WTC11 (cell line): ENCODE measurements at places on chromosomes 7 and 10.

- no peak for DNase-seq
Observed at GRCh38 chr7:128021366-128021765, 9.9 kb downstream of the LRRC4 start.

DNA sequence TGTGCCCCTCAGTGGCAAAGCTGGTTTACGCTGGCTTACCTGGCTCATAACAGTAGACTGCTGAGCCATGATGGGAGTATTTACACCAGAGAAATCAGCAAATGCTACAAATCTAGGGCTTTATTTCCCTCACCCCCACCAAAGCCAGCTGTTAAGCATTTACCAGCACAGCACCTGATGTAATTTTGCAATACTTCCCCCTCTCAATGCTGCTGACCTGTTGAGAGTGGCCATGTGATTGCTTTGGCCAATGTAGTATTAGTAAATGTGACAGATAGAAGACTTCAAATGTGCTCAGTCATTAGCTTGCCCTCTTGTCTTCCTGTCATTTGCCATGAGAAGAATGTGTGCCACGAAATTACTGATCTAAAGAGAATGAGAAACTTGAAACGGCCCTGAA, 46.6 kb downstream of the HERPUD2 start:
- DNase-seq: no peak

GRCh38 chr7:69187824-69188333, 410.4 kb upstream of the AUTS2 start:
- no peak for DNase-seq

DNA sequence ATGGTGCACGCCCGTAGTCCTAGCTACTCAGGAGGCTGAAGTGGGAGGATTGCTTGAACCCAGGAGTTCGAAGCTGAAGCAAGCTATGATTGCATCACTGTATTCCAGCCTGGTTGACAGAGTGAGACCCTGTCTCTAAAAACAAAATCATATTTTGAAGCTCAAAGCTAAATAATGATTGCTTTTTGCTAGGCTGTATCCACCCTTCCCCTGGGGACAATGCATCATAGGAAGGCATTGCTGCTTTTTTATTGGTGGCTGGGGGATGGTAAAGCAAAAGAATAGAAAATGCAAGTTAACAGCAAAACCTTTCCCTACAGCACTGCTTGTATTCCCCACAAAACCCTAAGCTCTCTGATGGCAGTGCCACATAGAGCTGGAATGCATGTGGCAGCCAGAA, 107.5 kb upstream of the WAC start:
- DNase-seq: no peak

DNA sequence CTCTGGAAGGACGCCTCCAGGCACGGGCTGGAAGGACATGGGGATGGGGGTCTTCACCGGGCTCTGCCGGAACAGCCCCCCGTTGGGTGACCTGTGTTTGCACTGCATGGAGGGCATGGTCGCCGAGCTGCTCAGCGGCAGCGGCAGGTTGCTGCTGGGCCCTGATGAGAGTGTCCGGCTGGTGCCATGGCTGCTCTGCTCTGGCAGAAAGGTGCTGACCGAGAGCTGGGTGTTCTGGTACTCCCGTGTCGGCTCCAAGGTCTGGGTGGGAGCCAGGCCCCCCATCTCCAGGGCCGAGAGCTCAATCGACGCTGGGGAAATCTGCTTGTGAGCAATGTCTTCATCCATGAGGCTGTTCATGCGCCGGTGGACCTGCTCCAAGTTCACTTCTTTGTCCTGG, 764.3 kb downstream of the GRID1 start:
- no peak for DNase-seq

GRCh38 chr7:158274996-158275395, 312.6 kb downstream of the PTPRN2 start:
- peak; percentile 9 for DNase-seq

DNA sequence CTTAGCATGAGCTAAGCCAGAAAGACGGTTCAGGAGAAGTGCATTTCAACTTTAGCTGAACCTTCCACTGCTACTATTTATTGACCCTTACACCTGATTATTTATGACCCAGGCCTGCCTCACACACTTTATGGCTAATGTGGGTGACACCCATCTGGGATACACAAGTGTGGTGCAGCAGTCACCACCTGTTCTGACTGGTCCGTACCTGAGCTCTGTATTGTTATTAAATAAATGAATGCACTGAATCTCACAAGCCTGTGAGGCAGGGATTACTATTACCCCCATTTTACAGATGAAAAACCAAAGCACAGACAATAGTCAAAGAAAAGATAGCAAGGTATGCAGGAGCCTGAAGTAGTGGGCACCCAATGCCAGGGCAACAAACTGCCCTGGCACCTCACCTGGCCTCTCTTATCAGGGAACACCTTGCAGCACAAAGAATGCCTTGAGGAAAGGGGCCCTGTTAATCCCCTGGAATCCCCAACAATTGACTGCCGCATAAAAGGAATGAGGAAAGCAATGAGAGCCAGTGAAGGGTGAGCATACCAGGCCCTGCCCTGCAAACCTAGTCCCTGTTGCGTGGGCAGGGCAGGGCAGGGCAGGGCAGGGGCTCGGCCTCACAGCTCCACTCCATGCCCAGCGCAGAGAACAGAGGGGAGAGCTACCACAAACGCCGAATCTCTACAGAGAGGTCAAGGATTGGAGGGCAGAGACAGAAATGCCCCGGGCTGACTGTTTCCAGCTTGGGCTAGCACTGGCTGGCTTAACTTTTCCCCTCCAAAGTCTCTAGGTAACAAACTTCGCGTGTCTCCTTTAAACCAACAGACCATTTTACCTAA, 1.3 kb downstream of the ANXA11 start:
- DNase-seq: peak; percentile 24

GRCh38 chr7:155603205-155603857, 41.1 kb upstream of the RBM33 start:
- DNase-seq: no peak

- DNase-seq: no peak
Observed at GRCh38 chr7:35415411-35415822, 161.5 kb upstream of the TBX20 start.

GRCh38 chr7:135744938-135745702, 3.5 kb downstream of the FAM180A start:
- DNase-seq: no peak

DNA sequence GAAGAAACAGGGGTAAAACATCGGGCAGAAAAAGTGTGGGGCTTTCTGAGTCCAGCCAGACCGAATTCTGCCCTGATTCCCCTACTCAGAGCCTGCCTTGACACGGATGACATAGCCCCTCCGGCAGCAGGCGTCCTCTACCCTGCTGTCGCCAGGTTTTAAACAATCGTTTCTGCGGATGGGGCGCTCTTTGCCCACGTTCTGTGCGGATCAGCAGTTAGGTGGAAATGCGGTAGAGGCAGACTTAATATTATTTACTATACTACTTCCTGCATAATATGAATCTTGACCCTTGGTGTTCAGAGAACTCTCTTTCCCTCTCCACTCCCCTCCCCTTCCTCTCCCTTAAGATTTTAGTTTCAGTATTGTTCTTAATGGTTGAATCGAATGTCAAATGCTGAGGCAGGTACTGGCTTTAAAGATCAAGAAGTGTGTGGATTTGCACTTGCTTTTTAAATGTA, 2.4 kb downstream of the GATA3 start:
- DNase-seq: no peak

- no peak for DNase-seq
Observed at GRCh38 chr10:115974351-115974750, 298.7 kb downstream of the GFRA1 start.

DNA sequence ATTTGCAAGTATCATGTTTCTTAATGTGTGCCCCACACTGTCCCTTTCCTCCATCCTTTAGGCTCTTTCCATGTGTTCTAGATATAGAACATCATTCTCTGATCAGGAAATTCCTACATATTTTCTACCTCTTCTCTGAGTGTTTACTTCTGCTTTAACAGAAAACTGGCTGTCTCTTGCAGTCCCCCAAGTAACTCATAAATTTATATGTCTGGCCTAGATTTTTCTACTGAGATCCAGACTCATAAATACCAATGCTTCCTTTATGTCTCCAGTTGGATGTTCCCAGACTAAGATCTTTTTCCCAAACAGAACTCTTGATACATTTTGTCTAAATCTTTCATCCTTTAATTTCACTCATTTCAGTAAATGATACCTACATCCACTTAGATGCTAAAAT, 181.8 kb downstream of the CDK14 start:
- DNase-seq: no peak

GRCh38 chr10:91607646-91608403, 25.0 kb downstream of the PPP1R3C start:
- no peak for DNase-seq

DNA sequence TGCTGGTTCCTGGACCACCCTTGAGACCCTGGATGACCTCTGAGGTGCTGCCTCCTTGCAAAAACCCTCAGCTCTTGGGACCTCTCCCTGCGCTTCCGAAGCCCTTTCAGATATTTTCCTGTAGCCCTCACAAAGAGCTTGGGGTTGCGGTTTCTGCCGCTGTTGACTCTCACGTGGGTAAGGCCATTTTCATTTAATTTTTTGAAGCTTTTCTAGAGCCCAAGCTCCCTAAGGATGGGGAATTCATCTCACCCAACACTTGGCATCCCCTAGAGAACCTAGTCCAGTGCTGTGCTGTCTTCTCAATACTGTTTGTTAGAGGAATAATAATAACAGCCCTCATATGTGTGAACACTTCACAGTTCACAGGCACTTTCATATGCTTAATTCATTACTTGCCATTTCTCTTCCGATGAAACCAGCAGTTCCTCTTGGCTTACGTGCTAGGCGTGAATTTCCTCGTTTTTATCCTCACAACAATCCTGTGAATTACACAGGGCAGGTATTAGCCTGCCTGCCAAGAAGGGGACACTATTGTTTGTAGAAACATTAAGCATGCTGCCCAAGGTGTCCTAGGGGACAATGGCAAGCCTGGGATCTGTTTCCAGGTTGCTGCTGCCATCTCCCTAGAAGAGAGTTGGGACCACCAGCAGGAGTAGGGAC, 71.6 kb upstream of the CTBP2 start:
- DNase-seq: no peak

DNA sequence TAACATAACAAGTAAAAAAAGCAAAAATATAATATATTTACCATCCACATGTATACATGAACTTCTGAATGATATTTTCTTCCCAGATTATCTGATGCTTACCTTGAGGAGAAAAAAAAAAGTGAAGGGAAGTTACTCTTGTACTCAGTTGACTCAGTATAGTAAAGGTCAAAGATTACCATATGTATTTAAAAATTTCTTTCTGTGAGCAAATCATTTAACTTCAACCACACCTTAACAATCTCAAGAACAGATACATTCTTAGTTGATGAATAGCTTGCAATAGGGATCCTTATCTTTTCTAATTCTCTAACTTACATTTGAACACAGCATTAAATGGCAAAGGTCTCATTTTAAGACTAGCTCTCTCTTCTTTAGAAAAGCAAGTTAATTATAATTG, 29.8 kb downstream of the PRR15 start:
- no peak for DNase-seq

DNA sequence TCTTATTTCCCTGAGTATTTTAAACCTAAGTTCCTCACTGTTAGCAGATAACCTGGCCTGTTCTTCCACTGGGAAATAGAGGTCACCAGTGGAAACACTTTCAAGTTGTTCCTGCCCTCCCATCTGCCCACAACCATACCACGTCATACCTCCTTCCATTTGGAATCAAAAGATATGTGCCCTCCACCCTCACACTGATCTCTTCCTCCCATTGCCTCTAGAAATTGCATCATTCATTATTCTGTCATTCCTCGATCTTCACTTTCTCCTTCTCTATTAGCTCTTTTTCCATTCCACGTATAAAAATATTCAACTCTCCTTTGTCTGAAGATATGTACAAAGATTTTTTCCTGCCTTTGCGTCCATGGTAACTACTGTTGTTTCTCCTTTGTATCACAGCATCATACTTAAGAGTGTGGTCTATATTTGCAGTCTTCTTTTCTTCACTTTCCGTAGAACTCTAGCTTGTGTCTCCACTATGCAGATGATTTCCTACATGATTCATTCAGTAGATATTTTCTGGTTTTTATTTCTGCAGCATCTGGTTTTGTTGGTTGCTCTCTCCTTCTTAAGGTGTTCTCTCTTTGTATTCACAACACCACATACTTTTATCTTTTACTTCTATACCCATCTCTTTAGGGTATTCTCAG, 312.3 kb downstream of the REEP3 start:
- no peak for DNase-seq

- DNase-seq: peak; percentile 83
Observed at GRCh38 chr7:105776068-105776790, 100.2 kb downstream of the ATXN7L1 start.

- DNase-seq: no peak
Observed at GRCh38 chr10:102227050-102227449, 951 bp downstream of the ELOVL3 start.

DNA sequence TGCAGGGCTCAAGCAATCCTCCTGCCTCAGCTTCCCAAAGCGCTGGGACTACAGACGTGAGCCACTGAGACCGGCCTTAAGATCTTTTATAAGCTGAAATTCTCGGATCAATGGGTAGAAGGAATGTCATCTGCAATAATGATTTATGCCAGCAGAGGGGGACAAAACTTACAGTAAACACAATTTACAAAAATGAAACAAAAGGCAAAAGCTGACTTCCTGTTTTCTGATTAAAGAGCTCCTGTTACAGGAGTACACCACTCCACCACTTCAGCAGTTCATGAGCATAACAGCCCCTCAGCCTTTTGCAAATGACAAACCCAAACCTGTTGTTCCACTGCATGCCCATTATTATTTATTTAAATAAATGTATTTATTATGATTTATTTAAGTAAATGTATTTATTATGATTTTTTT, 88.5 kb upstream of the ATP6V0A4 start:
- DNase-seq: no peak
